Activated CD4-positive, CD25-positive, alpha-beta regulatory T cell (primary cell): ENCODE measurements at places on chromosomes 13 and 19.

GRCh38 chr13:98446234-98446621 is 130.7 kb downstream of the STK24 start:
- no peak for DNase-seq

- no peak for DNase-seq
Measured at GRCh38 chr13:93364166-93364565, 137.6 kb downstream of the GPC6 start.

DNA sequence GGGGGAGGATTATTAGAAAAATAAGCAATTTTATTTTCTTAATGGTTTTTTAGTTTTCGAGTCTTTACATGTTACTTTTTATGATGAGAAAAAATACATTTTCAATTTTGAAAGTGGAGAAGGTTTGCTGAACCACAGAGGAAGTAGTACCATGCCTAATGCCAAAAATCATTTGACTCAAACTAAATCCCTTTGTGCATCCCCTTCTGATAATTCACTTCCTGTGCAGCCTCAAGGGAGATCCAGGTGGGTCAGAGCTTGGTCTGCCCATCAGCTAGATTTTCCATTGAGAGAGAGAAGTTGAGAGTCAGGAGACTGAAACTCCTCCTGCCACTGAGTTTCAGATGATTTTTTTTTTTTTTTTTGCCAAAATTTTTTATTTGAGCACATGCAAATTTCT is 571.7 kb downstream of the LIG4 start:
- DNase-seq = no peak

DNA sequence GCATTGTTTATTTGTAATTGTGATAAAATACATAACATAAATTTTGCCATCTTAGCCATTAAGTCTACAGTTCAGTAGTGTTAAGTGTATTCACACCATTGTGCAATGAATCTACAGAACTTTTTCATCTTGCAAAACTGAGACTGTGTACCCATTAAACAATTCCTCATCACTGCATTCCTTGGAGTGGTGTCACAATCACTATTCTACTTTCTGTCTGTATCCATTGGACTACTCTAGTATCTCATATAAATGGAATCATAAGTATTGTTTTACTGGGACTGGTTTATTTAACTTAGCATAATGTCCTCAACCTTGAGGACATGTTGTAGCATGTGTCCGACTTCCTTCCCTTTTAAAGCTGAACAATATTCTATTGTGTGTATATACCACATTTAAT is 36.8 kb downstream of the UFM1 start:
- DNase-seq = no peak

DNA sequence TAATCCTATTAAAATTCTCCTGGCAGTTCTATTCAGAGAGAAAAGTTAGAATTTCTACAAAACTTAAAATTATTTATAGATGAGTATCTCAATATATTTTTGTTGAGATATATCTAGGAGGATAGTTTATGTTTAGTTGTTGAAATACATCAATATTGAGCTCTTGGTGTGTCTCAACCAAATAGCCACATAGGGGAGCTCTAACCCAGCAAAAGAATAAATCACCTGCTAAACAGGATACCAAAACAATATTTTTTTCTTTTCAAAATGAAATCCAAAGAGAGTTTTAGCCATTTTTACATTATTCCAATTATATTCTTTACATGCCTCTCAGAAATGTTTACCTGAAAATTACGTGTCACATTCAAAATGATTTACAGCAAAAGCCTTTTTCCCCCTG is 954.7 kb downstream of the SLITRK6 start:
- DNase-seq = no peak

GRCh38 chr19:41930926-41931592 is 2.8 kb upstream of the ERFL start:
- DNase-seq = no peak

- DNase-seq = no peak
Measured at GRCh38 chr13:24284889-24285565, 24.4 kb upstream of the C1QTNF9 start.

DNA sequence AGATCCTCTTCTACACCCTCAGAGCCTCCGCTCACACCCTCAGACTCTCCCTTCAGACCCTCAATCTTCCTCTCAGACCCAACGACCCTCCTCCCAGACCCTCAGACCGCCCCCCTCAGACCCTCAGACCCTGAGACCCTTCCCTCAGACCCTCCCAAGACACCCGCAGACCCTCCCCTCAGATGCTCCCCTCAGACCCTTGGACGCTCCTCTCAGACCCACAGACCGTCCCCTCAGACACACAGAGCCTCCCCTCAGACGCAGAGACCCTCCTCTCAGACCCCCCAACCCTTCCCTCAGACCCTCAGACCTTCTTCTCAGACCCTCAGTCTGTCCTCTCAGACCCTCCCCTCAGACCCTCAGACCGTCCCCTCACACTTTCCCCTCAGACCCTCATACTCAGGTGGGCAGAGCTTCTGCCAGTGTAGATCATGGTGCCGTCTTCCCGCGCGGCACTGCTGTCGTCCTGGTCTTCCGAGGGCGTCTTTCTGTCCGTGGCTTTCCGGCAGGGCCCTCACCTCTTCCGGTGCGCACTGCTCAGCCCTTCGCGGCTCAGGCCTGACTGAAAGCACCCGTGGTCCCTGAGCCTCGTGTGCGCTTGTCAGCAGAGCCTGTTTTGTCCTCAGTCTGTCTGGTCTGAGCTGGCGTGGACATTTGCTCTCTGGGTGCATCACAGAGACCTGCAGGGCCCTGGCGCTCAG is 18.9 kb upstream of the TFDP1 start:
- no peak for DNase-seq

GRCh38 chr13:21075011-21075378 is 13.6 kb upstream of the LATS2 start:
- DNase-seq = no peak

GRCh38 chr13:26340807-26341206 is 86.9 kb downstream of the CDK8 start:
- no peak for DNase-seq
